Hindlimb muscle (tissue), 1 donor: ENCODE measurements at places on chromosomes 12 and 14. TPM values are rescaled to one million over a fixed set of nuclear protein-coding genes. Genes with fewer than 3 reads are reported as not detected.

- no peak for DNase-seq
Observed at GRCh38 chr14:34344318-34344717, 117.7 kb downstream of the SPTSSA start.

The LGR5 gene
- 2.4 TPM for polyA plus RNA-seq

DNA sequence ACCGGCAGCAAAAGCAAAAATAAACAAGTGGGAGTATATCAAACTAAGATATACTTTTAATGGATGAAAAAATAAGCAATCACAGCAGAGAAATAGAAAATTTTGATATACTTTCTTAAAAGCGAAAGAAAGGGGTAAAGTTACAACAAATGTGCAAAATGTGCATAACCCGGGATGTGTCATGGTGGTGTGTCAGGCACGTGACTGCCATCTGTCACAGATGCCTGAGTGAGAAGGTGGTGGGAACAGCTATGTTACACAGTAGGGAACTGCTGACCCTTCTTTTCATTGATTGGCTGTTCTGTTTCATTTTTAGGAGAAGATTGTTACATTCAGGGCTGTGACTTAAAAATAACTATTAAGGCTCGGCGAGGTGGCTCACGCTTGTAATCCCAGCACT lies 168.1 kb upstream of the PELI2 start:
- DNase-seq = no peak

- DNase-seq = no peak
Observed at GRCh38 chr14:69632164-69632563, 20.8 kb downstream of the SUSD6 start.

DNA sequence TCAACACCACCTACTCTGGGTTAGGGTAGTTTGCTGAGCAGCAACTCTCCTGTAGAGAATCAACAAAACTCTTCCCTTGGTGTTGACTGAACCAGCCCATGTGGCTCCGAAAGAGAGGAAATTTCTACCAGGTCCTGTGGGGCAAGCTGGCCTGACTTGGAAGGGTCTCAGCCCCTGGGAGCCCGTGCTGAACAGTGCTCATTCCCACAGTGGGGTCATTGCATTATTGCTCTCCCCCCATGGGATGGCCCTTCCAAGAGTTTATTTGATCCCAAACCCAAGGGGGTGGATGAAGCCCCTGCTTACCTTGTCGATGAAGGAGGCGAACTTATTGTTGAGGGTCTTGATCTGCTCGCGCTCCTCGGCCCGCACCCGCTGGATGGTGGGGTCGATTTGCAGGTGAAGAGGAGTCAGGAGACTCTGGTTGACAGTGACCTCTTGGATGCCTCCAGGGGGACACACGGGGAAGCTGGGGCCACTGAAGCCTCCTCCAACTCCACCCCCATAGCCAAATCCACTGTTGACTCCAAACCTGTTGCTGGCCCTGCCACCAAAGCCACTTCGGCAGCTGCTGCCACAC lies 580 bp downstream of the KRT75 start:
- no peak for DNase-seq

GRCh38 chr14:54202288-54202687 lies 194.5 kb upstream of the CDKN3 start:
- no peak for DNase-seq

The PAH gene
- not detected for polyA plus RNA-seq

GRCh38 chr12:119393677-119394076 lies 59.1 kb downstream of the CCDC60 start:
- DNase-seq = no peak

- no peak for DNase-seq
Observed at GRCh38 chr12:115335048-115335447, 651.1 kb upstream of the TBX3 start.

DNA sequence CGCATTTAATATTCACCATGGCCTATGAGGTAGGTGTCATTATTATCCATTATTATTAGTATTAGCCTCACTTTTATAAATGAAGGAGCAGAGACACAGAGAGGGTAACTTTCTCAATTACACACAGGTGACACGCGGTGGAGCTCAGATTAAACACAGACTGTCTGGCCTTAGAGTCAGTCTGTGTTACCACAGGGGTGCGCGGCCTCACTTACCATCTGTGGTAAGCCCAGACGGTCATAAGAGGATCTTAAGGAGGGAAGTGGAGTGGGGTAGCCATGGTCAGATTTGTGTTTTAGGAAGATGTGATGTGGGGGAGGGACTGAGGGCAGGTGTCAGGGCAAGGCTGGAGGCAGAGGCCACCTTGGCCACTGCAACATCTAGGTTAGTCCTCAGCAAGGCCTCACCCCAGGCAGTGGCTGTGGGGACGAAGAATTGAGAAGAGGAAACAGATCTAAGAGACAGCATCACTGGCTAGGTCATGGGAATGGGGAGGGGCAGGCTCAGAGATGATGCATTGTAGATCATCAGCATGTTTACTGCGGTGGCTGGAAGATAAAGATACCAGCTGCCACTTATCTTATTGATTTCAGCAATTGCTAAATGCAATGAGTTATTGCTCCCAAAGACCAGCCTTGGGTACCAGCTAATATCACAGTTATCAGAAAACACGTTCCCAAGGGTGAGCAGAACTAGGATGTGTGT lies 67.1 kb downstream of the SERPINA3 start:
- no peak for DNase-seq

DNA sequence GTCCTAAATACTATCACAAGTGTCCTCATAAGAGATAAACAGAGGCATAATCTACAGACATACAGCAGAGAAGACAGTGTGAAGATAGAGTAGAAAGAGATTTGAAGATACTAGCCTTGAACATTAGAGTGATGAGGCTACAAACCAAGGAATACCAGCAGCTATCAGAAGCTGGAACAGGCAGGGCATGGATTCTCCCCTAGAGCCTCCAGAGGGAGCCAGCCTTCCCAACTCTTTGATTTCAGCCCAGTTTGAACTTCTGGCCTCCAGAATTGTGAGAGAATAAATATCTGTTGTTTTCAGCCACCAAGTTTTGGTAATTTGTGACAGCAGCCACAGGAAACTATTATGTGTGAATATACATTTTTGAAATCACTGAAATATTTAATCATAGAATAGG lies 47.2 kb downstream of the CCDC91 start:
- no peak for DNase-seq

GRCh38 chr12:7877420-7877819 lies 4.7 kb upstream of the SLC2A14 start:
- DNase-seq = no peak

GRCh38 chr12:19960527-19960926 lies 407.8 kb upstream of the PDE3A start:
- no peak for DNase-seq

GRCh38 chr12:84825149-84825548 lies 87.5 kb downstream of the SLC6A15 start:
- DNase-seq = no peak

The KRT78 gene
- not detected for polyA plus RNA-seq

The RTL1 gene
- polyA plus RNA-seq = 69.2 TPM

DNA sequence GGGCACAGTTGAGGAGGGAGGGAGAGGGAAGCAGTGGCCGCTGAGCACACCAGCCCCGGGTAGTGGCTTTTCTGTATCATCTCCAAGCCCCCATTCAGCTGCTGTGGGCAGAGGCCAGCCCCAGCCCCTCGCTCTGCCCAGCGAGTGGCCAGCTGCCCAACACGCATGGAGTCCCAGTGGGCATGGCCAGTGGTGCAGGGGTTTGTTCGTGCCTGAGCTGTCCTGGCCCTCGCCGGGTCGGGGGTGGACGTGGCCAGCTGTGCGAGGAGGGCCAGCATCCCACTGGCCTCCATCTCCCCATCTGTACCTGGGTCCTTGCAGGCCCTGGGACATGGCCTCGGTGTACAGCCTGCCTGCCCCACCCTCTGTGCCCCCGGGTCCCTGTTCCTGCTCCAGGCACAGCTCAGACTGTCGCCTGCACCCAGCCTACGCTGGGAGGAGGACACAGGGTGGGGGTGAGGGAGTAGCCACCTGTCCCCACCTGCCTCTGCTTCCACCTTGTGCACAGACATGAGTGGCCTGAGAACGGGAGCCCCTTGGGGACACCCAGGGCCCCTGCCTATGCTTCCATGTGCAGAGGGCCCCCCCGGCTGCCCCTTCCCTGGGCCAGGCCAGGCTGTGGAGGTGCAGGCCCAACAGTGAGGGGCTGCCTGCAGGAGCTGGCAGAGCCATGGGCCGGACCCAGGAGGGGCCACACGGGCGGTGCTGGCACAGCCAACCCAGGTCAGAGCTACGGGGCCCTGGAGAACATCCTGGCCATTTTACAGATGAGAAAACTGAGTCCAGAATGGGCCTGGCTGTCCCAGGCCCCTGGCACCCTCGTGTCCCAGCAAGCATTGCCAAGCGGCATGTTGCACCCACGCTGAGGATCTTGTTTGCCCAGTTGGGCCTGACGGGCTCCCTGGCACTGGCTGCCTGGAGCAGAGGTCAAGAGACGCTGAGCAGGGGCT lies 4.3 kb downstream of the INF2 start:
- no peak for DNase-seq

The DTX1 gene
- 5.9 TPM for polyA plus RNA-seq

- no peak for DNase-seq
Observed at GRCh38 chr14:55605793-55606192, 25.8 kb downstream of the KTN1 start.

The PTPRR gene
- 1.5 TPM for polyA plus RNA-seq

DNA sequence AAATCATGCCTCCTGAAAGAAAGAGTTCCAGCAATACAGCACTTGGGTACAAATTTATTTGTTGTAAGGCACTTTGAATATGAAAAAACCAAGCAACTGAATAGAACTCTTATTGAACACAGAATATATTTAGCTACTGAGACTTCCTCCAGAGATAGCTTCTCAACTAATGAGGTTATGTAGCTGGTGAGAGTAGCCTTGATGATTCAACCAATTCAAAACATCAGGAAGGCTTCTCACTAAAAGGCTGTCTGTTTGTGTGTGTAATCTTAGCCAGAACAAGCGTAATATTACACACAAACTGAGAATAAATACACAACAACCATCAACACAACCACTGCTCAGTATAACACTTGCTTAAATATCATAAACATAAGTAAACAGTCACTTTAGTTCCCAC lies 20.4 kb downstream of the EIF2B2 start:
- DNase-seq = no peak

The ZDHHC17 gene
- 43.0 TPM for polyA plus RNA-seq

The BIN2 gene
- polyA plus RNA-seq = 3.0 TPM

The CLEC4A gene
- 2.7 TPM for polyA plus RNA-seq

- peak; percentile 68 for DNase-seq
Observed at GRCh38 chr12:132503618-132504204, 13.8 kb downstream of the FBRSL1 start.

- DNase-seq = no peak
Observed at GRCh38 chr12:46386360-46386867, 13.8 kb upstream of the SLC38A2 start.

DNA sequence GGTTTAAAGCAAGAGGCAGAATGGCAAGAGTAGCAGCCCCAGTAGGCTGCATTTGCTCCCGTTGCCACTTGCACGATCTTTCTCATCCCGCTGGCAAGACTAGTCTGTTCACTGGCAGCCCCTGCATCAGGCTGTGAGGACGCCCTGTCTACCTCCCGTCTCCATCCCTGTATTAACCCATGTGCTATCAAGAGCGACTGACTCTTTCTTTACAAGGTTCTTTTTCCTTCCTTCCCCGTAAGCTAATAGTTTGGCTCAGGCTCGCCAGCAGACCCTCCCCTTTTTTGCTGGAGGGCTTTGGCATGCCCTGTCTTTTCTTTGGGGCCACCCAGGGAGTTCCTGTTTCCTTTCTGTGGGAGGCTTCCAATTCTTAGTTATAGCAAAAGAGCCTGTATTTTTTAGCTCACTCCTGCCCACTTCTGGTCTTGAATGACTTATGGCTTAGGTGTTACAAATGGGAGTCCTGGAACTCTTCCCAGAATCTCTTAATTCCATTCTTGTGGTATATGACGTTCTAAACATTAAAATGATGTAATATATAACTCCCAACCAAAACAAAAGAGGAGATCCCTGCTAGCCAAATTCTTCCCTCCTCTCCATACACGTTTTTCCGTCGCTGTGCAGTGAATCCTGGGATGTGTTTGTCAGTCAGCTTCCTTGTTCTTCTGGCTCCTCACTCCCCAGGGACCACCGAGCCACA lies 149.0 kb downstream of the PRKCH start:
- peak; percentile 43 for DNase-seq

- no peak for DNase-seq
Observed at GRCh38 chr12:94157981-94158411, 9.6 kb downstream of the PLXNC1 start.

The SLC10A1 gene
- polyA plus RNA-seq = not detected

DNA sequence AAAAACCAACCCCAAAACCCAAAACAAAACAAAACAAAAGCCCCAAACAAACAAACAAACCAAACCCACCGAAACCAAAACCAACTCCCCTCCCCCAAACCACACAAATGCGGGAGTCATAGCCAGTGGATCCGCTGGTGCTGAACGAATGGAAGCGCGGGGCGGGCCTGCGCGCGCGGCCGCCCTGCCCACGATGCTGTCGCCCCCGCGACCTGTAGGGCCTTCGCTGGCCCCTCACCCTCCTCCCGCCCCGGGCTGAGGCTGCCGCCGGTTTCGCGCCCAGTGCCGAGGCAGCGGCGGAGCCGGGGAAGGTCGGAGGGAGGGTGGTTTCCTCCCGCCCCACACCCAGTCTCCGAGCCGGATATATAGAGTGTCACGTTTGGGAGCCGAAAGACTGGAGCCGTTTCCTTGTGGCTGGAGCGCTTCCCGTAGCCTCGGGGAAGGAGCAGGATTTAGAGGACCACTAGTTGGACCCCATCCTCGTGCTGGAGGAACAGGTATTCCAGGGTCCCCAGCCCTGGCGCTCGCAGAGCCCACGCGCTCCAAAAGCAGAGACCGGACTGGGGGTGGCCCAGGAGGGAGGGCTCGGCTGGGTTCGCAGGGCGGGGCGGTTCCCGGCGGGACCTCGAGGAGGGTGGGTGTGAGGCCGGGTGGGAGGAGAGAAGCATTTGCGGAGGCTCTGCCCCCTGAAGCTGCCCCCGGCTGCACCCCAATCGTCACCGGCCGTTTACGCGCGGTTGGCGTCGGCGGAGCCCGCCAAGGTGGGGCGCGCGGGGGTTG lies at the start of gene FAR2:
TSS of gene FAR2 (plus strand) at position 368 of the 780 bp plus-strand sequence. CDS start 121,172 bp downstream, outside the sequence.
- DNase-seq = peak; percentile 64

DNA sequence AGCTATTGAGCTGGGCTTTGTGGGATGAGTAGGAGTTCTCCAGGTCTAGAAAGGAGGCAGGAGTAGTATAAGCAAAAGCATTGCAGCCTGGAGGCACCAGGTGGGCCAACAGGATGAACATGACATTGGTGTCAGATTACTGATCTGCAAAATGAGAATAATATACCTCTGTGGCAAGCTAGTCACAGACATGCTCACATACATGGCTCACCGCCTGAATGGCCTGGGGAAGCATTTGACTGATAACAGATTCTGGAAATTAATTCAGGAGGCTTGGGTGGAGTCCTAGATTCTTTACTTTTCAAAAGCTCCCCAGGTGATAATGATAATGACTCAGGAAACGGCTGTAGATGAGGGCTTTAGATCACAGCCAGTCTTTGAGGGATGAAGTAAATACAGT lies 709 bp downstream of the TCL1B start:
- no peak for DNase-seq

- DNase-seq = no peak
Observed at GRCh38 chr12:25694072-25694471, 141.0 kb upstream of the LMNTD1 start.

- DNase-seq = no peak
Observed at GRCh38 chr12:109783135-109783964, 49.8 kb downstream of the TRPV4 start.

GRCh38 chr12:6316921-6317692 lies 6.6 kb downstream of the PLEKHG6 start:
- DNase-seq = no peak
